Activated gamma-delta T cell (primary cell): ENCODE measurements at places on chromosomes 4 and X.

DNA sequence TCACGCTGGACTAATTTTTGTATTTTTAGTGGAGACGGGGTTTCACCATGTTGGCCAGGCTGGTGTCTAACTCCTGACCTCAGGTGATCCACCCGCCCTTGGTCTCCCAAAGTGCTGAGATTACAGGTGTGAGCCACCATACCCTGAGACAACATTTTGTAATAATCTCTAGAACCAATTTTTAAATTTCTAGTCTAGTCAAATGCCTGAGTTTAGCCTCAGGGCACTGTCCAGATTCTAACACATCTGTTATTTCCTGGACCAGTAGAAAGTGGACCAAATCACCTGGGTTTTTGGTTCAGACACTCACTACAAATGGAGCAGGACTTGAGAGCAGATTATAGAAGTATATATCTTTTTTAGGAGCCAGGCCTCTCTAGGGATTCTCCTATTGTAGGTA is 21.6 kb downstream of the ART3 start:
- DNase-seq, result no peak

- no peak for DNase-seq
Observed at GRCh38 chr4:132540797-132541196, 608.3 kb upstream of the PCDH10 start.

- DNase-seq, result no peak
Observed at GRCh38 chr4:105155426-105155825, 8.8 kb downstream of the TET2 start.

DNA sequence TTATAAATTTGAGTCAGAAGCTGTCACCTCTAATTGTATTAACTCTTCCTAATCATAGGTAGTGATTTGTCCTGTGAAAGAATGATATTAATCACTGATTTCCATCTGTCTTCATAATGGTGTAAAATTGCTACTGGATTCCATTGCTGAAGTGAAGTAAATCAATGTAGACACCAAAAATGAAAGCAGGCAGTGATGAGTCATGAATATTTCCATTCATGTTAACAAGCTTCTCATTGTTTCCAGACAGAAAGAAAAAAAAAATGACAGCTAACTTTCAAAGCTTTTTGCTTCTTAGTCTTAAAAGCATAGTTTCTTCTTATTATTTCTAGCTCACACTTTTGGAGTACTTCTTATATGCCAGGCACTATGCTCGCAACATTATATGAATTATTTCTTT is 21.5 kb downstream of the FAM114A1 start:
- DNase-seq, result no peak

- no peak for DNase-seq
Observed at GRCh38 chr4:74653331-74654229, 140.7 kb downstream of the BTC start.

DNA sequence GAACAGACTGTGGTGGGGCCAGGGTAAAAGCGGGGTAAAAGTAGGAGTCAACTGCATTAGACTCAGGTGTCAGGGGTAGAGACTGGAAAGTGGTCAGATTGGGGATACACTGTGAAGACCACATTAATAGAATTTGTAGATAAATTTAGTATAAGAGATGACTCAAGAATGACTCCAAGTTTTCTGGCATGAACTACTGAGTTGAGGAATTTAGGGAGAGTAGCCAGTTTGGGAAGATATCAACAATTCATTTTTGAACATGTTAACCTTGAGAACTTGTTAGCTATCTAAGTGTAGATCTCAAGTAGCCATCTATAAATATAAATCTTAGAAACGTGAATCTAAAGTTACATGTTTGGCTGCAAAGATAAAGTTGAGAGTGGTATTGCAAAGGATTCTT is 206.9 kb upstream of the HCCS start:
- DNase-seq, result no peak

DNA sequence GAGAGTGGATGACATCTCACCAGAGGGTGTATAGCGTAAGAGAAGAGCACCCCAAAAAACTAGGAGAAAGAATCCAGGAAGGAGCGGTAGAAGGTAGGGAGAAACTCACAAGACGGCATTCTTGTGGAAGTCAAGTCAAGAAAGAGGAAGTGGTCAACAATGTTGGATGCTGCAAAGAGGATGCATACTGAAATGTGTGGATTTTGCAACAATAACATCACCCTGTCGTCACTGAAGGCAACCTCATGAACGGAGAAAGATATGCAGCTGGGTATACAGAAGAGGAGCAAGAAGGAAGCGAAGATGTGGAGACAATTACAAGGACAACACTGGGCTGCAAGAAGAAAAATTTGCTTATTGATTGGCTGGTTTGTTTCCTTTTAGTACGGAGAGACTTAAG is 11.4 kb upstream of the TAPT1 start:
- DNase-seq, result no peak

DNA sequence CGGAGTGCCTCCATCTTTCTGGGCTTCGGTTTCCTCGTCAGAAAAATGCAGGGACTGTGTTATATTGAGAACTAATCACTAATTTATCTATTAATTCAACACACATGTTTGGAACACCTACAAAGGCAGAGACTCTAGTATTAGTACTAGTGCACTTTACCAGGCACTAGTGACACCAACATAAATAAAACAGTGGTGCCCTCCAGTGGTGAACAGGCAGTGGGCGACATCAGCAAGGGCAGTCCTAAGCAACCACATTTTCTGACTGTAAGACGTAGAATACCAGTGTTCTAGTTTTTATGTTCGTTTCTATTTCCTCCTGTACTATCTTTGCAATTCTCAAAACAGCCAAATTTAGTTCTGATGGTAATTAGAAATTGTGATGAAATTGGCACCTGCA is 69.1 kb upstream of the UCP1 start:
- no peak for DNase-seq

- DNase-seq, result no peak
Observed at GRCh38 chrX:10756441-10756840, 136.1 kb upstream of the MID1 start.

GRCh38 chr4:184702114-184702513 is 31.8 kb downstream of the CENPU start:
- no peak for DNase-seq

GRCh38 chrX:103879339-103879738 is 47.3 kb upstream of the RAB9B start:
- DNase-seq, result no peak

DNA sequence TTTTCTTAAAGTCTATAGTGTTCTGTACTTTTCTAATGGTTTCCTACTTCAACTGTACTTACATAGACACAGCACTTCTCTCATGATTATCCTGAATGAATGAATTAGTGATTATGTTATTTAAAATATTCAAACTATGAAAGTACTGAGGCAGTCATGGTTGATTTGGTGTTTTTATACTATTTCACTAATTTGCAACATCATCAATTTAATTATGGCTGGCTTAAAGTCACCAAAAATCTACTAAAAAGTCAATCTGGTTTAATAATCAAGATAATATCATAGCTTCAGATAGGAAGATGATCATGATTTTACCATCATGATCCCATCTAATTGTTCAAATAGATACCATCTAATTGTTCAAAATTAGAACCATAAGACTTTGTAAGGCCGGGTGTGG is 16.8 kb upstream of the TMEM131L start:
- no peak for DNase-seq

DNA sequence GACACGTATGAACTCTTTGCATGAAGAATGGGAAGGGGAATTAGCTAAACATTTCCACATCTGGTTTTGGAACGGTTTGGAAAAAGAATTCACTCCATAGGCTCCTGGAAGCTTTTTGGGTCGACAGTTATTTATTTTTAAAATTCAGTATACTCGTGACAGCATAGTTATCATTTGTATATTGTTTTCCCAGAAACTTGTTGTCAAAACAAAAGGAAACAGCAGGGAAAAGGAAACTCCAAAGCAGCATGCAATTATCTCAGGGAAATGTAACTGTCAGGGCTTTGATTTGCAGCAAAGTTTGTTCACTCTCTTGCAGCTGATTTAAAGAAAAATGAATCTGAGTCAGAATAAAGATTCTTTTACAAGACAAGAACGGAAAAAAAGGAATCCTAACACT is 86.5 kb downstream of the PLAC1 start:
- no peak for DNase-seq

- no peak for DNase-seq
Observed at GRCh38 chr4:180310616-180311015, 1932.6 kb upstream of the TENM3 start.

DNA sequence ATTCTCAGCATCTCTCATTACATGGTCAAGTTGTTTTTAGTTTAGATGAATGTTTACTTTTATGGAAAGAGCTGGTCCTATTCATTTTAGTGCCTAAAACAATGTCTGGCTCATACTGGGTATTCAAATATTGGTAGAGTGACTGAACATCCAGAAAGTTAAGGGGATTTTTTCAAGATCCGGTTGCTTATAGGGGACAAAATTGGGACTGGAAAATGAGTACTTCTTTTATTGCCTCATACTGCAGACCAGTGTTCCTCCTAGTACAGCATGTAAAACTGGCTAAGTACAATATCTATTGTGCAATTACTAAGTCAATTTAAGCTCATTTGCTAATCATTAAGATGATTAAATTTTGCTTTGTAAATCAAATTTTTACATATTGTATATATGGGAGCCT is 13.9 kb downstream of the RP2 start:
- DNase-seq, result no peak

DNA sequence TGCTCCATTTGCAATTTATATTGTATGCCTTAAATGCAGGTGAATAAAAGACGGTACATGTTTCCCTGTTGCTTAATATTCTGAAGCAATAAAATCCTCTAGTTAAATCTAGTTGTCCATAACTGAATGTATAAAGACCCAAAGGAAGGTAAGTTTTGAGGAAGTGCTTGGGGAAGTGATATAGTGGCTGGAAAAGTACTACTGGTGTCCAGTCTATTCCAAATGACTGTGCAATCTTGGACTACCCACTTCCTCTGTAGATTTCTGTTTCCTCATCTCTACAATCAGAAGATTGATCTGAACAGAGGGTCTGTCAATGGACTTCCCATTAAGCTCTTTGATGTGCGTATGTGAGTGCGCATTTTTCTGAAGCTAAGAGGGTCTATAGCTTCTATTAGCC is 17.0 kb downstream of the SNCA start:
- no peak for DNase-seq

DNA sequence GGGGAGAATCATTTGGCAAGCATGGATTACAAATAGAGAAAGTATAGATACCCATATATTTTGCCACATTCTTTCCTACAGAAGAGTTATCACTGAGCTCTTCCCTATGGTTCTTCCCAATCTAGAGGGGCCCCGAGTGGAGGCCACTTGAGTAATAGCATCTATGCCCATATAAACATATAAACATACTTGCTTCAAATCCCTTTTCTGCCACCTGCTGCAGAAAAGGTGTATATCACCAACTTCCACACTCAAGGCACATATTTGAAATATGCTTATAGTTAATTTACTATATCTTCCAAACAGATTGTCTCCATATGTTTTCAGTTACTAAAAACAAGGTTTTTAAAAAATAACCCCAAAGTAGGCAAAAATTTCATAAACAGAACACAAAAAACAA is 642.8 kb upstream of the DIPK2B start:
- DNase-seq, result no peak
